Stimulated activated CD4-positive, alpha-beta T cell treated with anti-CD3 and anti-CD28 coated beads, Interleukin-2, amount 100 ng/mL, for 24 hours (primary cell): ENCODE measurements at places on chromosomes 2 and 18.

- no peak for DNase-seq
Measured at GRCh38 chr2:160045703-160046210, 16.7 kb downstream of the PLA2R1 start.

GRCh38 chr2:53067533-53067932 lies 700.1 kb upstream of the CHAC2 start:
- no peak for DNase-seq

DNA sequence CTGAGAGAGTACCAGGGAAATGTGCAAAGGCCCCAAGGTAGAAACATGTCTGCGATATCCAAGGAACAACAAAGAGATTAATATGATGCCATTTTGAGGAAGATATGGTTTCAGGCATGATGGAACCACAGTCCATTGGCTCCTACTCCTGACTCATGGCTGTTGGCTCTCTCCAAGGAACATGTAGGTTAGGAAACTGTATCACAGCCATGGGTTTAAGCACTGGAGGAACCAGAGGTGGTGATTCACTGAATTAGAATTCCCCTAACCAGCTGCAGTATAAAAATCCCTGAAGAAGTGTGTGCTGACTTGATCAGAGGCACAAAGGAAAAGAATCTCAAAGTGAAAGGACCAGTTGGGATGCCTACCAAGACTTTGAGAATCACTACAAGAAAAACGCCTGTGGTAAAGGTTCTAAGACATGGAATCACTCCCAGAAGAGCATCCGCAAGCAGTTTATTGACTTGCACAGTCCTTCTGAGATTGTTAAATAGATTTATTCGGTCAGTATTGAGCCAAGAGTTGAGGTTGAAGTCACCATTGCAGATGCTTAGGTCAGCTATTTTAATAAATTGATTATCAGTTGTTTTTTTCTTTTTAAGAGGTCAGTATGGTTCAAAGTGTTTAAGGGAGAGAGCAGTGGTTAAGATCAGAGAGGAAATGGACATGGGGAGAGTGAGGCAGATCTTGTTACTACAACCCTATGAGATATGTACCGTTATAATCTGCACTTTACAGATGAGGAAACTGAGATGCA lies 110.7 kb upstream of the OTX1 start:
- no peak for DNase-seq

DNA sequence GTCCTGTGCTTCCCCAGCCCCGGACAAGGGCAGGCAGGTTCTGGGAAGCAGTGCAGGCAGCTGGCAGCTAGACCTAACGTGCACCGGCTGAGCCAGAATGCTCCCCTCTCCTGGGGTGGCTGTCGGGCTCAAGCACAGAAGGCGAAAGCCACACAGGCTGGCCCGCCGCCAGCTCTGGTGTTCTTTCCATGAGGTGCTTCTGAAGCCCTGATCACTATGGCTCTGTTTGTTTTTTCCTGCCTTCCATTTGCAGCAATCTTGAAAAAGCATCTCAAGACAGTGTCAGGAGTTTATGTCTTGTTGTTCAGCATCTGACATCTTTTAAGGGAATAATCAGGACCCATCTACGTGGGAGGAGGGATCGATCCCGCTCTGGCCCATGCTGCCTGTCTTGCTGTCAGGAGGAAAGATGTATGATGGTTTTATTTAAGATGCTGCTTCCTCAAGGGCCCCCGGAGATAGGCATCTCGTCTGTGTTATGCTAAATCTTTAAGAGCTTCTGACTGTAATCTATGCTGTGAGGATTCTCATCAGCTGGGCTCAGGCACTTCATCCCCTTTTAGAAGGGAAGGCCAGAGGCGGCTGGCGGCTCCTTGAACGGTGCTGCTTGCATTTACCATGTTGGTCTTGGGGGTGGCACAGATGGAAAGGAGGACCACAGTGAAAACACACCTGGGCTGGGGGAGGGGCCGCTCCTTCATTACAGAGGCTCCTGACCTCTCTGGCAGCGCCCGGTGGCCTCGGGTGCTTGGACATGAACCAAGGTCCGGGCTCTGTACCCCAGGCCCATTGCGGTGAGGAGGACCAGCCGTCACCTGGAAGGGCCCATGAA lies 118.5 kb upstream of the HDAC4 start:
- DNase-seq = peak; percentile 10

- no peak for DNase-seq
Measured at GRCh38 chr18:75063615-75064512, 145.1 kb downstream of the PTGR3 start.

GRCh38 chr2:19189391-19189790 lies 169.0 kb downstream of the OSR1 start:
- DNase-seq = no peak

- no peak for DNase-seq
Measured at GRCh38 chr2:11187731-11188130, 32.5 kb downstream of the SLC66A3 start.

DNA sequence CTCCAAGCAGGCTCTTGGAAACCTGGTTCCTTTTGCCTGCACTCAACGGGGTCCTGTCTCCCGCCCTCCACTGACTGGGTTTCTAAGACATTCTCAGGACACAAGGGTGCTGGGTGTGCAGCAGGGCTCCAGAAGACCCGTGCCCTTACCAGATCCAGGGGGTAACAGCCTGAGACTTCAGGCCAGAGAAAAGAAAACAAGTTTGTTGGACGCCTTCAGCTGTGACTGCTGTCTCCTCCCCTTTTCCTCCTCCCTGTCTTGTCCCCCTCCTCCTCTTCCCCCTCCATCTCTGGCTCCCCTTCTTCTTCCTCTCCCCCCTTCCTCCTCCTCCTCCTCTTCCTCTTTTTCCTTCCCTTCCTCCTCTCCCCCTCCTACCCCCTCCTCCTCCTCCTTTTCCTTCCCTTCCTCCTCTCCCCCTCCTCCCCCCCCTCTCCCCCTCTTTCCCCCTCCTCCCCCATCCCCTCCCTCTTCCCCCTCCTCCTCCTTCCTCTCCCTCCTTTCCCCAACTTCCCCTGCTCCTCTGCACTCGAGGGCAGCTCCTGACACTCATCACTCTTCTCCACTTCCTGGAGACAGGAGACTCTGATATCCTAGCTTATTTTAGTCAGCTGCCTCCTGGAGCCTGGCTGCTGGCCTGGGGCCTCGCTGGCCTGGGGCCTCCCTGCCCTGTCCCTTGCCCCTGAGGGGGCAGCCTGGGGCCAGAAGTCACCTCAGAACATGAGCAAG lies 12.4 kb downstream of the ADRA2B start:
- DNase-seq = no peak

- no peak for DNase-seq
Measured at GRCh38 chr2:227507963-227508362, 36.0 kb downstream of the AGFG1 start.

GRCh38 chr18:7224198-7224597 lies 6.7 kb upstream of the LRRC30 start:
- DNase-seq = no peak

GRCh38 chr2:48514348-48515003 lies 15.5 kb upstream of the STON1 start:
- DNase-seq = no peak

GRCh38 chr2:69103419-69103818 lies 90.4 kb downstream of the ANTXR1 start:
- DNase-seq = no peak

GRCh38 chr18:50183556-50183955 lies 11.4 kb downstream of the MYO5B start:
- no peak for DNase-seq

- DNase-seq = no peak
Measured at GRCh38 chr2:69933254-69933828, 18.4 kb downstream of the MXD1 start.

DNA sequence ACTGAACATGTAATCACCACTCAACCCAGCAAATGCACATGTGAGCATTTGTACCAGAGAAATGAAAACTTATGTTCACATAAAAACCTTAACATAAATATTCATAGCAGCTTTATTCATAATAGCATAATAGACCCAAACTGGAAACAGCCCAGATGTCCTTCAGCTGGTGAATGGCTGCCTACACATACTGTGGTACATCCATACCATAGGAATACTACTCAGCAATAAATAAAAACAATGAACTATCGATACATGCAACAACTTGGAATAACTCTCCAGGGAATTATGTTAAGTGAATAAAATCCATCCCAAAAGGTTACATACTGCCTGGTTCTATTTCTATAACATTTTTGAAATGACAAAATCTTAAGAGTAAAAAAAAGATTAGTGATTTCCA lies 140.0 kb downstream of the AGPS start:
- no peak for DNase-seq

GRCh38 chr2:26144031-26144430 lies 28.9 kb upstream of the GAREM2 start:
- no peak for DNase-seq

DNA sequence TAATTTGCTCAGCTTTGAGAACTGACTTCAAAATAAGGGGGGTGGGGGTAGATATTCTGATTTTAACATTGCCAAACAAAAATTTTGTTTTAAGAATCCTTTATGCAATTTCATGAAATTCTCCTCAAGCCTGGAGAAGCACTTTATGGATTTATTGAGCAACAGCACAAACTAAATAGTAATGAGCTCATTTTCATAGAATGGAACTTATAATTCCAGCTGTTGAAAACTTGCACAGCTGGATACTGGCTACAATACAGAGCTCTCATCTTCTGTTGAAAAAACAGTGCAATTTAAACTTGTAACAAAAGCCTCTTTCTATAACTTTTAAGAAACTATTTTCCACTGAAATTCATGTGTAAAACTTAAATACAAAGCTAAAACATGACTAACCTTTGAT lies 137.6 kb upstream of the FN1 start:
- no peak for DNase-seq

DNA sequence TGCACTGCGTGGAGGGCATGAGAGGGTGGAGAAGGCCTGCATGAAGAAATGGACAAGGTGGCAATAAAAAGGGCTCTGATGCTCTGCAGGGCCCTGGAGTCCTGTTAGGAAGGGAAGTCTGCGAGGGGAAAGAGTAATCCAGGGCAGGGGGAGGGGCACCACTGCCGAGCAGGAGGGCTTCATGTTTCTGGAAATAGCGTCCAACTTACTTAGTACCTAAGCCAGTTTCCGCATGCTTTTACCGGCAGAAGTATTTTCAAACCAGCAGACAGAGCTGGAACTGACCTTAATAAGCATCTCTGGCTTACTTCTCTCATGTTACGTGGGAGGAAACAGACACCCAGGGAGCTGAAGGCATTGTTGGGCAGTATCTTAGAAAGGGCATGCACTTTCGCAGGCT lies 156.7 kb downstream of the GALNT14 start:
- DNase-seq = no peak

DNA sequence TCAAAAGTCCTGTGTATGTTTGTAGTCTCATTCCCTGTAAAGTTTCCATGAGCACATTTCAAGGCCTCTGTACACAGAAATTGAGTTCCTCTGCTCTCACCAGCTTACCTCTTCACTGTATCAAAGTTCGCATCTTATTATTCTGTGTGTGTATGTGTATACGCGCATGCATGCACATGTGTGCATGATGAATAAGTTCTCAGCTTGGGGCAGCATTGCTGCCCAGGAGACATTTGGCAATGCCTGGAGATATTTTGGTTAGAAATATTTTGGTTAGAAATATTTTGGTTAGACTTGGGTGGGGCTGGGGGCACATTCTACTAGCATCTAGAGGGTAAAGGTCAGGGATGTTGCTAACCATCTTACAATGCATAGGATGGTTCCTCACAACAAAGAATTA lies 23.4 kb downstream of the TCF7L1 start:
- DNase-seq = no peak

DNA sequence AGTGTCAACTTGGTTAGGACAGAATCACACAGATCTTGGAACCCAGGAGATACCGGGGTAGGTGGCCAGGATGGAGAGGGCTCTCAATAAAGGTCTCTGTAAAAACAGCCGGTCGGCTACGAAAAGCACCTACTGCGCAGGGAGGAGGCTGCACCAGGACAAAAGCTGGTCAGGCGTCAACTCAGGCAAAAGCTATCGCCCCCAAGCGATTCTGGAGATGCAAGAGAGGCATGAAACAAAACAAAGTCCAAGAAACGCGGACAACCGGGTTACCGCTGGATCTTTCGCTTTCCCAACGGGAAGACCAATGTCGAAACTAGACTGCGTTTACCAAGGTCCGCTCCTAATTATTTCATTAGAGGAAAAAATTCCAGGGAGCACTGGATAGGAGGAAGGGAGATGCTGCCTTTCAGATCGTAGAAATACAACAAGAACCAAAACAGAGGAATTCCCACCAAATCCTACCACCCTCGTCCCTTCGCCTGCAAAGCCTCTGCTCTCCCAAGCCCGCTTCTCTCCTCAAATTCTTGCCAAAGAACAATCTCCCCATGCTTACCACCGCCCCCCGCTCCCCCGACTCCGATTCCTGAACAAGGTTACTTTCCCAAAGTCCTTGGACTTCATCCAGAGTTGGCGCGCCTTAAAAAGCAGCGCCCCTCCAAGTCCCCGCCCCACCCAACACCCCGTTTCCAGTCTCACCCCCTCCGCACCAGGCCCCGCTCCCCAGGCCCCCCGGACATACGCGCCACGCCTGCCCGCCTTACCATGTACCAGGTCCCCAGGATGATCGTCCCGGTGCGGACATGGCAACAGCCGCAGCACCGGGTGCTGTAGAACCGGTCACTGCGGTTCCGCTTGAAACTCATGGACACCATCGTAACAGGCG lies 539 bp downstream of the LAPTM4A start:
- peak; percentile 35 for DNase-seq

- no peak for DNase-seq
Measured at GRCh38 chr2:16386431-16386830, 279.2 kb downstream of the CYRIA start.

DNA sequence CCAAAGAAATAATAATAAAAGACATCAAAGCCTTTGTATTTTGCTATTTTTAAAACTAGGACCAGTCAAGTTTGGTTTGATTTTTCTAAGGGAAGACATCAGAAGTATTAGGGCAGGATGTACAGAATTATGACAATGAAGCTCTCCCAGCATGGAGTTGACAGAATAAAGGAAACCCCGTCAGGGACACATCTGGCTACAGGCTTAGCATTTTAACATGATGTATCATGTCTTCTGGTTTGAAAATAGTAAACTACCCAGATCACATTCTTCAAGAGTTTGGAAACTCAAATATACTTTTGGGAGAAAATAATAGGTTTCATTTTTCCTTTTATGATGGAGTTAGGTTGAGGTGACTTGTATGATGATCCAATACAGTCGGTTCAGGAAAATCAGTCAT lies 552.0 kb upstream of the CDH2 start:
- no peak for DNase-seq

- DNase-seq = no peak
Measured at GRCh38 chr2:19711470-19712372, 190.1 kb downstream of the TTC32 start.

DNA sequence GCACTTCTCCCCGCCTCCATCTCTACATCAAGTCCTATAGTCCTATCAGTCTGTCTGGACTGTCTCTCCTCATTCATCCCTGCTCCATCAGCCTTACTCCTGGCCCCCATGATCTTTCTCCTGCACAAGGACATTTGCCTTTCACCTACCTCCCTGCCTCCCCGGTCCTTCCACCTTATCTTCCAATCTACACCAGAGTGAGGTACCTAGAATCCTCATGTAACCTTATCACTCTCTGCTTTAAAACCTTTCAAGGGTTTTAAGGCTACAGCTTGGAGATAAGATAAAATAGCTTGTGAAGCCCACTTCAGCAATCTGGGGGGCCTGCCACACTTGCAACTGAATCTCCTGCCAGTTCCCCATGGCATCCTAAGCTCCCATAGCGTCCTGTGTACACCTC lies 12.8 kb downstream of the CDC42EP3 start:
- no peak for DNase-seq
